ENCODE measurements at places on chromosomes 6 and 20.

DNA sequence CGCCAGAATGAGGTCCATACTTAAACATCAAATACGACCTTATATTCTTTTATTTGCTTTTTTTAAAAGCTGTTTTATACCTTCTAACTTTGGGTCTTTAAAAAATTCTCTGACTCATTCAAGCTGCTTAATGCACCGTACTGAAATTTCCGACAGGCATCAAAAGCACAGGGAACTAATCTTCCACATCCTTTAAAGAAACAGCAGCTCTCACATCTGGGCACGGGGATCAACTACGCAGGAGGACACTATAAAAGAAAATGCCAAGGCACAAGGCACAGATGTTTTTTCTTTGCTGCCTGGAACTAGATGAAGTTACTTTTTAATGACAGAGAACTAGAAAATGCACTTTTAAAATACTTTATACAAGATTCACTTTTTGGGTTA lies 112.4 kb upstream of the ARG1 start:
- DNase-seq: no peak

DNA sequence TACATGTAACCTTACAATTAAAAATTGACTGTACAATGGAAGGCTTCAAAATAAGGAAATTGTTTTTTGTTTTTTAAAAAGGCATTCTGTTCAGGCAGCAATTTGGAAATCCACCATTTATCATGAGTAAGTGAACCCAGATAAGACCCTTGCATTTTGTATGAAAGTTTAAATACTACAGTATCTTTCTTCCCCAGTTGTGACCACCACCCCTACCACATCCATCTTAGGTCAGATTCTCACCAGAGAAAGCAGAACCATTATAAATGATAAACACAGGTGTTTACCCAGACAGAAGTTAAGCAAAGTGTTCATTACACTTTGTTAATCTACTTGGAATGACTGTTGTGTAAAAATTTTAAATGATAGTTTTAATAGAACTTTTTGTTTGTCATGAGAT lies 20.2 kb downstream of the SENP6 start:
- no peak for DNase-seq

DNA sequence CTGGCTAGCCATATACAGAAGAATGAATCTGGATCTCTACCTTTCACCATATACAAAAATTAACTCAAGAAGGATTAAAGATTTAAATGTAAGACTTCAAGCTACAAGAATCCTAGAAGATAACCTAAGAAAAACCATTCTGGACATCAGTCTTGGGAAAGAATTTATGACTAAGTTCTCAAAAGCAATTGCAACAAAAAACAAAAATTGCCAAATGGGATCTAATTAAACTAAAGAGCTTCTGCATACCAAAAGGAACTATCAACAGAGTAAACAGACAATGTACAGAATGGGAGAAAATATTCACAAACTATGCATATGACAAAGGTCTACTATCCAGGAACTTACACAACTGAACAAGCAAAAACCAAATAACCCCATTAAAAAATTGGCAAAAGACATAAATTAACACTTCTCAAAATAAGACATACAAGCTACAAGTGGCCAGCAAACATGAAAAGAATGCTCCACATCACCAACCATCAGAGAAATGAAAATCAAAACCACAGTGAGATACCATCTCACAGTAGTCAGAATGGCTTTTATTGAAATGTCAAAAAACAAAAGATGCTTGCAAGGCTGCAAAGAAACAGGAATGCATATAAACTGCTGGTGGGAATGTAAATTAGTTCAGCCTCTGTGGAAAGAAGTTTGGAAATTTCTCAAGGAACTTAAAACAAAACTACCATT lies 66.8 kb upstream of the RSPO3 start:
- no peak for DNase-seq

- no peak for DNase-seq
Observed at GRCh38 chr6:91126876-91127275, 540.0 kb upstream of the MAP3K7 start.

- DNase-seq: no peak
Observed at GRCh38 chr6:14197118-14197517, 79.5 kb downstream of the CD83 start.

- DNase-seq: no peak
Observed at GRCh38 chr6:15842727-15843117, 179.9 kb upstream of the DTNBP1 start.

- no peak for DNase-seq
Observed at GRCh38 chr6:138031417-138031816, 75.8 kb downstream of the PERP start.

GRCh38 chr6:52577778-52578463 lies 1.1 kb upstream of the TRAM2 start:
- no peak for DNase-seq

DNA sequence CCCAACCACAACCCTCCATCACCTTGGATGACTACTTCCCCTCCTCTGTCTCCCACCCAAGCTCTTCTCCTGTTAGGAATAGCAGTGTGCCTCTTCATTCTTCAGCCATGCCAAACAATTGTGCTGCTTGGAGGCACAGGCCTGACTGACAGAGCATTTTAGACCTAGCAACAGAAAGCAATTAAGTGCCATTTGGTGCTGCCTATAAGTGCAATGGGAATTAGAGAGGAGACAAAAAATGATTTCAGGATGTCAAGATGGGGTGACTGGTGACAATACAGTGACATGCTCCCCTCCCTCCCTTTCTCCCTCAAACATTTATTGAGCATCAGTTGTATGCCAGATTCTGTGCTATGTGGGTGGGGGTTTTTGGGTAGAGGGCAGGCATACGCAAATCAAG lies 322.6 kb upstream of the MOCS1 start:
- DNase-seq: no peak

All from activated naive CD8-positive, alpha-beta T cell treated with anti-CD3 and anti-CD28 coated beads for 36 hours (primary cell).